ENCODE measurements at places on chromosomes 1 and 21. TPM values are rescaled to one million over a fixed set of nuclear protein-coding genes. Genes with fewer than 3 reads are reported as not detected.

Gene DMRTA2
- total RNA-seq, result not detected

DNA sequence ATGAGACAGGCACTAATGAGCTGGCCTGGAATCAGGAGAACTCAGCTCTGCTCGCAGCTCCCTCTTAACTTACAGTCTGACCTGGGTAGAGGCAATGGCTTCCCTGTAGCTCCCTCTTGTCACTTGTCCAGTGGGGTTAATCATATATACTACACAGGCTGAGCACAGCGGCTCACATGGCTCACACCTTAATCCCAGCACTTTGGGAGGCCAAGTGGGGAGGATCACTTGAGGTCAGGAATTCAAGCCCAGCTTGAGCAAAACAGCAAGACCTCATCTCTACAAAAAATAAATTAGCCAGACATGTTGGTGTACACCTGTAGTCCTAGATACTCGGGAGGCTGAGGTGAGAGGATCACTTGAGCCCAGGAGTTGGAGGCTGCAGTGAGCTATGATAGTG lies 4.2 kb downstream of the S100A6 start:
- no peak for DNase-seq

Gene TAS1R1
- total RNA-seq, result not detected

DNA sequence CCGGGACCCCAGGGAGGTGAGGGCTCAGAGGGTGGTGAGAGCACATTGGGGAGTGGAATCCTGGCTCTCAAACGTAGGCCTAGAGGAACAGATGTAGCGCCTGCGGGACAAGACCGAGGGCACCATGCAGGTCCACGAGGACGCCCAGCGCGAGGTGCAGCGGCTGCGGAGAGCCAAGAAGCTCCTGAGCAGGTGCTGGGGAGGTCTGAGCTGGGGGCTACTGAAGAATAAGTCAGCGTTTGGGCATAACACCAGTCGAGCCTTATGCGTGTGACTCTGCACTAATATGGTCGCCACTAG lies 2.6 kb upstream of the NBPF3 start:
- DNase-seq, result no peak

Gene AMY1A
- total RNA-seq, result not detected

- no peak for DNase-seq
These were observed 1.3 kb downstream of the PRDM2 start for GRCh38 chr1:13701271-13701640.
